Suppressor macrophage treated with lipopolysaccharide for 4 hours (primary cell): ENCODE measurements at places on chromosomes 4 and X.

DNA sequence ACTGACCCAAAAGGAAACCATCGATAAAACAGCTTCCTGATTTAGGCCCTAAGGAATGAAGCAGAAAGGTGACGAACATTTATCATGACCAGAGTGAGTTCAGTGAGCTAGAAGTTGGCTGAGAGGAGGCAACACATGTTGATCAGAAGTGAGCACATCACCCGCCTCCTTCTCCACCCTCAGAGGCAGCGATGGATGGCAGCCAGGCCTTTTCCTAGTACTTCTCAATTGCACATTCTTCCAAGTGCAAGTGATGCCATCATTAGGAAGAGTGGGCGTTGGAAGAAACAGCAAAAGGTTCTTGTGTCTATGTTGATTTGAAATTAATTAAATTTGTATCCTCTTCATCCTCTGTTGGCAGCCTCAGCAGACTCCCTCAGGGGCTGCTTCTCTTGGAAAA is 51.7 kb downstream of the TMEM154 start:
- DNase-seq, result no peak

GRCh38 chrX:48676893-48677270 is 6.7 kb upstream of the WAS start:
- no peak for DNase-seq

GRCh38 chr4:177155454-177155853 is 154.2 kb upstream of the NEIL3 start:
- no peak for DNase-seq

- no peak for DNase-seq
Observed at GRCh38 chrX:3609810-3610209, 103.6 kb downstream of the PRKX start.
